ENCODE measurements at places on chromosomes 6 and 20.

- no peak for DNase-seq
These were observed 295.4 kb downstream of the FOXA2 start for GRCh38 chr20:22288957-22289356.

- no peak for DNase-seq
These were observed 133.5 kb downstream of the SCML4 start for GRCh38 chr6:107690643-107691061.

GRCh38 chr6:144006736-144007477 is 1.2 kb downstream of the PLAGL1 start:
- peak; percentile 33 for DNase-seq

GRCh38 chr20:41330343-41330720 is 10.3 kb upstream of the LPIN3 start:
- DNase-seq = no peak

GRCh38 chr6:149166336-149166735 is 151.2 kb upstream of the TAB2 start:
- DNase-seq = no peak

- no peak for DNase-seq
These were observed 302.3 kb downstream of the TENT5A start for GRCh38 chr6:81450180-81450579.

DNA sequence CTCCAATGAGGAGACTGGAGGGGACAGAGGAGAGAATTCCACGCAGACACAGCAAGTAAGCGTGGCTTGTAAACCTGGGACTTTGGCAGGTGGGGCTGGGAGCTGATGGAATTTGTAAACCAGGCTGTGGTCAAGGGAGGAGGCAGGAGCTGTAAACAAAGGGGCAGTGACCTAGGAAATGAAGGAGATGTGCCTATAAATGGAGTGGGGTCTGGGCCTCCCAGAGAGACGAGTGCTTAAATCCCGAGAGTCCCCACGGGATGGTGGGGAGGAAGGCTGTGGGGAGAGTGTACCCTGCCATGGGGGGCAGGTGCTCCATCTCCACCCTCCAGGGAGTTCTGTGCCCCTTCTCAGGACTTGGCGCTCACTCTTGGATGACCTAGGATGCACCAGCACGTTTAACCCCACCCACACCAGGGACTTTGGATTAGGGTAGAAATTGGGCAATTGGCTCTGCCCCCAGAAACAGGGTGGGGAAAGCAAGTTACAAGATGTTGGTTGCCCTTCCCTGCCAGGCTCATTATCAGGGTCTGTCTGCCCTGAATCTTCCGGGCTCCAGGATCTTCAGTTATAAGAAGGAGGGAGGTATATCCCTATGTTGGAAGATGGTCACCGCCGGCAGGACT is 4.0 kb upstream of the DHX16 start:
- DNase-seq = no peak

DNA sequence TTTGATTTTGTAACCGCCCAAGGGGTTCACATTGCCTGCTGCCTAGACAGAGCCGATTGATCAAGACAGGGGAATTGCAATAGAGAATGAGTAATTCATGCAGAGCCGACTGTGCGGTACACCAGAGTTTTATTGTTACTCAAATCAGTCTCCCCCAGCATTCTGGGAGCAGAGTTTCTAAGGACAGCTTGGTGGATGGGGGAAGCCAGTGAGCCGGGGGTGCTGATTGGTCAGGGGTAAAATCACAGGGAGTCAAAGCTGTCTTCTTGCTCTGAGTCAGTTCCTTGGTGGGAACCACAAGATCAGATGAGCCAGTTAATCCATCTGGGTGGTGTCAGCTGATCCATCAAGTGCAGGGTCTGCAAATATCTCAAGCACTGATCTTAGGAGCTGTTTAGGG is 60.0 kb upstream of the EZR start:
- DNase-seq = no peak

GRCh38 chr6:150261997-150262697 is 106.7 kb upstream of the IYD start:
- DNase-seq = no peak

DNA sequence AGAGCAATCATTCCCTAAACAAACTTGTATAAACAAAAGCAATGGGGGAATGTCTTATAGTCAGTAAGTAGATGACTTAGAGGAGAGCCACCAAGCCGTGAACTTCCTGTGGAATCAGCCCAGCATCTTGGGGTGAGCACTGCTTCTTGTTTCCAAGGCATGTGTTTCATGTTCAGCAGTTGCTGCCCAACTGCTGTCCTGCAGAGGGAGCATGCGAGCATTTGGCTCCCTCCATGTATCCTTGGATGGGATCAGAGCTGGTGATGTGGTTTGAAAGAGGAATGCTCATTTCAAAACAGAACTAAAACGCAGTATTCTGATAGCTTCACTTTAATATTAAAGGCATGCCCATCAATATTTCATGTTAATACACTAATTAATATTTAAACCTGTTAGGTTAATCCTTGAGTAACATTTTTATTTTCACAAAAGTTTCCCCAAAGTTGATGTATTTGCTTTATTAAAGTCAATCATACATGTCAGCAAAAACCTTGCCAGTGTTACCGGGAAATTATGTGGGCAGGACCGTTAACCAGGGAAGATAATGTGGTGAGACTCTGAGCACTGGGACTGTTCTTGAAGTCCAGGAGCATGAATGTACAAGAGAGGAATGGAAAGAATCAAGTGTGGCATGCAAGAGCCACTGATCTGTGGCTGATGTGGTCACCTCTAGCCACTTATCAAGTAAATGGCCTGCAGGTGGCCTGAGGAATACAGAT is 172.1 kb upstream of the GGTLC1 start:
- peak; percentile 53 for DNase-seq

- no peak for DNase-seq
These were observed 109.7 kb downstream of the BANF2 start for GRCh38 chr20:17809362-17810061.

- DNase-seq = no peak
These were observed 118.1 kb downstream of the SYNDIG1 start for GRCh38 chr20:24587384-24588046.

DNA sequence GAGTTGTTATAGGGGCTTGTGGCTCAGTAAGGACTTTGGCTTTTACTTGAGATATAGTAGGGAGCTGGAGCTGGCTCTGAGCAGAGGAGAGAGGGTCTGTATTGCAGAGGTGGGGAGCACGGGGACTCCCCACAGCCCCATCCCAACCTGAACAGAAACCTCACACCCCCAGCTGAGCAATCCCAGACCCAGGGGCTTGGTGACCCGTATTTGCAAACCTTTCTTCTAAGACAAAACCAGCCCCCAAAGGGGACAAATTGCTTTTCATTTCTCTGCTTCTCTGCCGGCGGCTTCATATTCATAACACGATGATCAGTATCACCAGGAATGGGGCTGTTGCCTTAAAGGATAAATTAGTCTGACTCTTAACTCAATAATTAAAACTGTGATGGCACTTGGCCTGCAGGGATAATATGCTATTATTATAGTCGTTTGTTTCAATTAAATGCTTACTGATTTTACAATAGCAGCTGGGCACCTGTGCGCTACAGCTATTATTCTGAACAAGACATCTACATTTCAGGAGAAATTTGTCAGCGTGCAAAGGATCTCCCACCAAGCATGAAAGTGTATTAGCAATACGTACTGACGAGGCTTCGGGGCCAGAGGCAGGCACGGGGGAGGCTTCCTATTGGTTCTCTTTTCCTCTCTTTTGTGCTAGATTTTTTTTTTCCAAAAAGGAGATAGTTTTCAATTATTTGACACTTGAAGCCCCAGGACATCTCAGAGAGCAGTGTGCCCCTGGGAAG is 118.1 kb downstream of the TOX2 start:
- DNase-seq = no peak

GRCh38 chr6:160678744-160679401 is 14.8 kb upstream of the LPA start:
- no peak for DNase-seq

- DNase-seq = no peak
These were observed at the start of gene C6orf62 for GRCh38 chr6:24719125-24719971. TSS of gene C6orf62 (minus strand) at chr6:24719154. CDS start at chr6:24718668, 486 bp downstream.

DNA sequence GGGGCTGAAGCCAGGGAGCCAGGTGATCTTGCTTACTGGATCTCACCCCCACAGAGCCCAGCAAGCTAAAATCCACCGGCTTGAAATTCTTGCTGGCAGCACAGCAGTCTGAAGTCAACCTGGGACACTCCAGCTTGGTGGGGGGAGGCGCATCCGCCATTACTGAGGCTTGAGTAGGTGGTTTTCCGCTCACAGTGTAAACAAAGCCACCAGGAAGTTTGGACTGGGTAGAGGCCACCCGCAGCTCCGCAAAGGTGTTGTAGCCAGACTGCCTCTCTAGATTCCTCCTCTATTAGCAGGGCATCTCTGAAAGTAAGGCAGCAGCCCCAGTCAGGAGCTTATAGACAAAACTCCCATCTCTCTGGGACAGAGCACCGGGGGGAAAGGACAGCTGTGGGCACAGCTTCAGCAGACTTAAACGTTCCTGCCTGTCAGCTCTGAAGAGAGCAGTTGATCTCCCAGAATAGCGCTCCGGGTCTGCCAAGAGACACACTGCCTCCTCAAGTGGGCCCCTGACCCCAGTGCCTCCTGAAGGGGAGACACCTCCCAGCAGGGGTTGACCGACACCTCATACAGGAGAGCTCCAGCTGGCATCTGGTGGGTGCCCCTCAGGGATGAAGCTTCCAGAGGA is 206.3 kb upstream of the KHDRBS2 start:
- DNase-seq = no peak

DNA sequence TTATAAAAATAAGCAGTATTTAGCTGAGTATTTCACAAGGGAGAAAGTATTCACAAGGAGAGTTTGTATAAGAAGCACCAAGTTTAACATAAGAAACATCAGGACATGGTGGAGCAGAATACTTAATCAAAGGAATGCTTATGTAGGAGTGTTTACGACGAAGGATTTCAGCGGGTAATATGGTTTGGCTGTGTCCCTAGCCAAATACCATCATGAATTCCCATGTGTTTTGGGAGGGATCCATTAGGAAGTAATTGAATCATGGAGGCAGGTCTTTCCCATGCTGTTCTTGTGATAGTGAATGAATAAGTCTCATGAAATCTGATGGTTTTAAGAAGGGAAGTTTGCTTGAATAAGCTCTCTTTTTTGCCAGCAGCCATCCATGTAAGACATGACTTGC is 1099.1 kb upstream of the ADGRB3 start:
- no peak for DNase-seq

DNA sequence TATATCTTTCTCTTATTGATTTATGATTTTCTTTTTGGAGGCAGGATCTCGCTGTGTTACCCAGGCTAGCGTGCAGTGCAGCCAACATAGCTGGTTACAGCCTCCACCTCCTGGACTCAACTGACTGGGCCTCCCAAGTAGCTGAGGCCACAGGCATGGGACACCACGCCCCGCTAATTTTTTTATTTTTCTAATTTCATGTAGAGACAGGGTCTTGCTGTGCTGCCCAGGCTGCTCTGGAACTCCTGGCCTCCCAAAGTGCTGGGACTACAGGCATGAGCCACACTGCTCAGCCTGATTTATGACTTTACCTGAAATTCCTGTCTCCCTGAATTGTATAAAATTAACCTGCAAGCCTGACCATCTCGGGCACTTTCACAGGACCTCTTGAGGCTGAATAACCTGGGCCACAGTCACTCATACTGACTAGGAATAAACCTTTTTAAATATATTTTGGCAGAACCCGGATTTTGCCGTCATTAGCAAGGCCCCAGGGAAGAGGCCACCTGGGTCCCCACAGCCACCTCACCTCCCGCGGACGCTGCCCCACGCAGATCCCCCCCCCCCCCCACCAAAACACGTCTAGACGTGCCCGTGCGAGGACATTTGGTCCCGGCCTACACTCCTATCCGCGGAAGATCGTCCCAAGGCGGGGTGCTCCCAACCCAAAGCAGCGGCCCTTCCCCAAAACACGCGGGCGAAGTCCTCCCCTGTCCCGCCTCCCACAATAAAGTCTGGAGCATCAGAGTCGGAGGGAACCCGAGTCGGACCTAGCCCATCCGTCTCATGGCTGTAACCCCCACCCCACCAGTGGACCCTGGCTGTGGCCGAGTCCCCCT is 902 bp downstream of the ZNF337 start:
- no peak for DNase-seq

GRCh38 chr20:63556873-63557478 is 3.0 kb downstream of the FNDC11 start:
- no peak for DNase-seq

DNA sequence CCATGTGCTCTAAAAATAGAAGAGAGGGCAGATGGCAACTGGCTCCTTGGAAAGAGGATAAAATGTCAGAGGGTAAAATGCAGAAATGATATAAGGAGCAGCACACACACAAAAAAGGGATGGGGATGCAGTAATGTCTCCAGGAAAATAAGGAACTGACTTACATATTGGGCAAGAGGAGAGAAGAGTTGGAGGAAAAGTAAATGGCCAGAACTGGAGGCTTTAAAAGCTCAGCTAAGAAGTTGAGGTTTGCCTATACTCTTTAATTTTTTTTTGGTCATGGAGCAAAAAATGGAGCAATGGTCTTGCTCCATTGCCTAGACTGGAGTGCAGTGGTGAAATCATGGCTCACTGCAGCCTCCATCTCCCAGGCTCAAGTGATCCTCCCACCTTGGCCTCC is 93.7 kb downstream of the SULF2 start:
- DNase-seq = no peak

GRCh38 chr6:75382634-75382900 is 98.0 kb upstream of the TMEM30A start:
- no peak for DNase-seq

- DNase-seq = no peak
These were observed 30.9 kb upstream of the XRN2 start for GRCh38 chr20:21272279-21272678.

GRCh38 chr6:35850208-35850607 is 45.1 kb downstream of the LHFPL5 start:
- DNase-seq = no peak

- no peak for DNase-seq
These were observed 132.2 kb downstream of the ARID1B start for GRCh38 chr6:156909212-156910010.

DNA sequence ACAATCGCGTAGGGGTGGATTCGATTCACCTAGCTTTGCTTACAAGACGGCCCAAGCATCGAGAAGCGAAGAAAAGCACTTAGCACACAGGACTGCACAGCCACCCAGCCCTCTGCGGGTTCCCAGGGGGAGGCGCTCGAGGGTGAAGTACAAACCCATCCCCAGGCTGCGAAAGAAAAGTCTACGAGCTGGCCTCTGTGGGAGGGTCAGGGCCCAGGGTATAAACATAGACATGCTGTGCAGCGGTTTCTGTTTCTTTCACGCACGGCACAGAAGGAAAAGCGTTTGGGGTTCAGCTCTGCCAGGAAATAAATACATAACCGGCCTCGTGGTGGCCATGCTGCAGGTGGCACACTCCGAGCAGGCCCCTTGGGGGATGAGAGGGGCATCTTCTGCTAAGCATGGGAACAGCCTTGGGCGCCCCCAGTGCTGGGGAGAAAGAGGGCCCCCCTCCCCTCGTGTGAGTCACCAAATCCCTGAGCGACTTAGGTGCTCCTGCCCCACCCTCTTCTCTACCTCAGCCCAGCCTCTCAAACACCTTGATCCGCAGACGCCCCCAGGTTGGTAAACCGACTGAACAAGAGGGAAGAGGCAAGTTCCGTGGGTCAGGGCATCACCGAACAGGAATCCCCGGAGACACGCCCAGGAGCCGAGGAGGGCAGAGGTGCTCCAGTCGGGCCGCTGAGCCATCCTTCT is 91.6 kb upstream of the RIPOR2 start:
- DNase-seq = no peak

- peak; percentile 33 for DNase-seq
These were observed 291.8 kb downstream of the BMP7 start for GRCh38 chr20:56974499-56975250.

- DNase-seq = no peak
These were observed 30.8 kb downstream of the LAMA5 start for GRCh38 chr20:62336329-62336728.

GRCh38 chr6:138430361-138431145 is 26.5 kb downstream of the HEBP2 start:
- DNase-seq = no peak

Data from kidney capillary endothelial cell (primary cell).